ENCODE measurements at places on chromosomes 12 and 14.

- no peak for DNase-seq
Observed at GRCh38 chr12:117472983-117473382, 111.6 kb upstream of the NOS1 start.

GRCh38 chr12:1781772-1782171, 38.6 kb upstream of the LRTM2 start:
- no peak for DNase-seq

- DNase-seq = no peak
Observed at GRCh38 chr12:101571105-101571504, 23.7 kb upstream of the MYBPC1 start.

- no peak for DNase-seq
Observed at GRCh38 chr14:48690349-48690748, 895.8 kb downstream of the RPS29 start.

Data from CD4-positive, alpha-beta T cell treated with Interleukin-1 beta for 1 hour (primary cell).